ENCODE measurements at places on chromosomes 11 and 22. TPM values are rescaled to one million over a fixed set of nuclear protein-coding genes. Genes with fewer than 3 reads are reported as not detected.

The MN1 gene
- total RNA-seq, result 10.1 TPM

The GAB4 gene
- total RNA-seq, result not detected

DNA sequence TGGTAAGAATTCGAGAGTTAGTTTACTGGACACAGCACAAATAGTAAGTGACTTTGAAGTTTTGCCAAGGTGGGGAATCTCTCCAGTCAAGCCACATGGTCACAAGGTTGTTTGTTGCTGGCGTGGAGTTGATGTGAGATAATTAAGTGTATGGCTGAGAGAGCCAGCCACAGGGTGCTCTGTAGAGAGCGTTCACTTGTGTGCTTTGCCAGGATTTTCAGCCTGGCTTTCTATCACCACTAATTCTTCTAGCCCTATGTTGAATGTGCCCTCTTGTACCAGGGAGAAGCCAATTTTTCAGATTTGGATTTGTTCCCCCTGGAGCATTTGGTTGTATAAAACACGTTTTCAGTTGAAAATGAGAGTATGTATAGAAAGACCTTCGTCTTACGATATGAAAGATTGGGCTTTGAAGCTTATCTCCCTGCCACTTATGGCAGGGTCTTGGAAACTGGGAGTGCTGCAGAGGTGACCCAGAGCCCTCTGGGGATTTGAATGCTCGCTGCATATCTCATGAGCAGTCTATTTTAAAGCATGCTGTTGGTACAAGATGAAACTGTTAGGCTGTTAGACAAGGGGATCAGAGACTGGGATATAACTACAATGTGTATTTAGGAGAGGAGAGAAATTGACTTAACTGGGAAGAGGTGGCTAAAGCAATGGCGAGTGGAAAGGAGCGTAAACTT, 28.6 kb downstream of the CSRP3 start:
- DNase-seq, result no peak

GRCh38 chr11:113282898-113283437, 31.4 kb upstream of the TTC12 start:
- DNase-seq, result no peak

GRCh38 chr11:1041149-1041467, 4.6 kb upstream of the MUC6 start:
- DNase-seq, result peak; percentile 34

DNA sequence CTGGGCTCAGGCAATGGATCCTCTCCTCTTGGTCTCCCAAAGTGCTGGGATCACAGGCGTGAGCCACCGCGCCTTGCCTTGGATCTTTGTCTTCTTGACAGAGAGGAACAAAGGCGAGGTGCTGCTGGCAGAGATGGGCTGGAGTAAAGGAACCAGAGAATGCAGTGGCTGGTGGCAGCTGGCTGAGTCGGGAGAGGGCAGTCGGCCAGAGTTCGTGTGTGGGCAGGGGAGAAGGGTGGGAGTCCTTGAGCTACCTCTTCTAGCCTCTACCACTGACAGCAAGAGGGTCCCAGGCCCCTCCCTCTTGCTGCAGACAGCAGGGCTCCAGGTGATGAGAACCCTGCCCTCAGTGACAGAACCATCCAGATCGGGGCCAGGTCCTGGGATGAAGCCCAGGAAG, 86.2 kb upstream of the LINC01488 start:
- peak; percentile 26 for DNase-seq

- DNase-seq, result no peak
These were observed 3.4 kb upstream of the MOGAT2 start for GRCh38 chr11:75714211-75714610.
